Caco-2 (cell line): ENCODE measurements at places on chromosomes 1 and 21. TPM values are rescaled to one million over a fixed set of nuclear protein-coding genes. Genes with fewer than 3 reads are reported as not detected.

- DNase-seq: no peak
These were observed 383.2 kb downstream of the DISC1 start for GRCh38 chr1:232009741-232010140.

DNA sequence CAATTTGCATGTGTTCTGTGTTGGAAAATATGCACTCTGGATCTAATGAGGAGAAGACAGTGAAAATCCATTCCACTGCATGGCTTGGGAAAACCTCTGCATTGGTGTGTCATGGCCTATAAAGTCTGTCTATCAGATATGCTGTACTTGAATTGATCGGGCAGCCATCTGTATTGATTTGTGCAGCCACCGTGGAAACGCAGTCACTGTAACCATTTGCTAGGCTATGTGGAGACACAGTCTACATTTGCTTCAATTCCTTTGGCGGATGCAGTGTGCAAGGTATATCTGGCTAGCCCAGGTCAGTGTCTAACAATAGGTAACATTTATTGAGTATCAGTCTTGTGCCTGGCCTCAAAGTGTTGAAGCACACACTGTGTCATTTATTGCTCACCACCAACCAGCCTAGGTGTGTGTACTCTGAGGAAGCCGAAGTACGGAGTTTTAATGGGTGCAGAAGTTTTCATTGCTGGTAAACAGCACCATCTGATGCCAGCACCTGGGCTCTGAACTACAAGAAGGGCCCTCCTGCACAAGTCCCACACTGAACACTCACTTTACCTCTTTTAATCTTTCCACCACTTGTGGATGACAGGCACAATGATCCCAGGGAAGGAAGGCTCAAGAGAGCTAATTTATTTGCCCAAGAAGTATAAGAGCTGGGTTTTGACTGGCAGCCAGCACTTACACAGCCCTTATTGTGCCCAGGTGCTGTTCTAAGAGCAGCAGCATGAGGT, 83.4 kb downstream of the DAB1 start:
- no peak for DNase-seq

DNA sequence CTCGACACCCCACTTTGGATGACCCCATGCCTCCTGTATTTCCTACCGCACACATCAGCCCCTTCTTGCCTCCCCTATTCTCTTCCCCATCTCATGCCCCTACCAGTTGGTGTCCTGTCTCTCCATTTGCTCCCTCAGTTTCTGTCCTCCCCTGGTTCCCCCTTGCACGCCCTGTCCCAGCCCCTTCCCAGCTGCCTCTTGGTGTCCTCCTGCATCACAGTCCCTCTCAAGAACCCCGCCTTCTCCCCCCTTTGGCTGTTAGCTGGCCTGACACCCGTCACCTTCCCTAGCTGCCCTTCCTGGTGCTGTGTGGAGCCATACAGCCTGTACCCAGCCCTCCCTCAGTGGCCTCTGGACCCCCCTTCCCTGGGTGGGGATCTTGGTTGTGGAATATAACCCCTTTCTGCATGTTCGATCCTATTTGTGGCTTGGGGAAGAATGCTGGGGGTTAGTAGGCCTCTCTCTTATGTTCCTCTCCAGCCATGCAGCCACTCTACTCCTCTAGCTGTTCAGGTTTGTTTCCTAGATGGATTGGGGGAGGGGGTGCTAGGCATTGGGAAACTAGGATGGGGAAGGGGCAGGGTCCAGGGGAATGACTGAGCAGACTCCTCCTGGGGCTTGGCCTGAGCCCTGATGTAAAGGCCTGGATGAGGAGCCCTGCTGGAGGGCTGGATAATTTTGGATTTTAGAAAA, 41.4 kb upstream of the NFASC start:
- DNase-seq: no peak

Gene CD5L
- not detected in 2 replicates for total RNA-seq

DNA sequence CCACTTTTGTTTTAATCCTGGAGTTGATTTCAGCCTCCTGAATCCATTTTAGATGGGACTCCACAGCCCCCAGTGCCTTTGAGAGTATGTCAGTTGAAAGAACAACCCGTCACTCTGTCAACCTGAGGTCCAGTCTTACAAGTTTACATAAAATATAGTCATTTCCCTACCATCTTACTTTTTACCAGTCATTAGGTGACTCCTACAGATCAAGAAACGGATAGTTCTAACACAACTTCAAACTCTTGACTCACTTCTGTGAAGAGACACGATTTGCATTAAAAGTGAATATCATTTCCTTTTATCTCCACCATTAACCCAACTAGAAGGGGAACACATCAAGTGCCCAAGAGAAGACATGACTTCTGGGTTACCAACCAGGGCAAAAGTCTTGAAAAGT, 147.1 kb downstream of the NTPCR start:
- no peak for DNase-seq

Gene KANK4
- 18.9 and 21.5 TPM in 2 replicates for total RNA-seq

Gene CNIH3
- 1.3 and 2.2 TPM in 2 replicates for total RNA-seq

DNA sequence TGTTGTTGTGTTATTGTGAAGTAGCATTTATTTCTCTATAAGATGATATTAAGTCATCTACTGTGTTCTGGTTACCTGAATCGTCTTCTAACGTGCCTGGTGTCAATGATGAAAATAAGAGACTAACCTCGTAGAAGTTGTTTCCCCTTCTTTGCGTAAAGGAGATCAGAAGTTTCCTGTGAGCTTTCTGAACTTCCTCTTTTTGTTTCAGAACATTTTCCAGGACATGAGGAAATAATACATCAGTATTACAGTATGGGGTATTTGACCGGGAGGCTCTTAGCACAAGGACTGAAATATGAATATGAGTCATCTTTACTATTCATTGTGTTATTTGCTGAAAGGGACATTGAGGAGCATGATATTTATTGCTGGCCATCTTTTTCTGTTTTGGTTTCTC, 1.3 kb downstream of the ST6GALNAC3 start:
- no peak for DNase-seq

Gene CA6
- total RNA-seq: not detected in 2 replicates

DNA sequence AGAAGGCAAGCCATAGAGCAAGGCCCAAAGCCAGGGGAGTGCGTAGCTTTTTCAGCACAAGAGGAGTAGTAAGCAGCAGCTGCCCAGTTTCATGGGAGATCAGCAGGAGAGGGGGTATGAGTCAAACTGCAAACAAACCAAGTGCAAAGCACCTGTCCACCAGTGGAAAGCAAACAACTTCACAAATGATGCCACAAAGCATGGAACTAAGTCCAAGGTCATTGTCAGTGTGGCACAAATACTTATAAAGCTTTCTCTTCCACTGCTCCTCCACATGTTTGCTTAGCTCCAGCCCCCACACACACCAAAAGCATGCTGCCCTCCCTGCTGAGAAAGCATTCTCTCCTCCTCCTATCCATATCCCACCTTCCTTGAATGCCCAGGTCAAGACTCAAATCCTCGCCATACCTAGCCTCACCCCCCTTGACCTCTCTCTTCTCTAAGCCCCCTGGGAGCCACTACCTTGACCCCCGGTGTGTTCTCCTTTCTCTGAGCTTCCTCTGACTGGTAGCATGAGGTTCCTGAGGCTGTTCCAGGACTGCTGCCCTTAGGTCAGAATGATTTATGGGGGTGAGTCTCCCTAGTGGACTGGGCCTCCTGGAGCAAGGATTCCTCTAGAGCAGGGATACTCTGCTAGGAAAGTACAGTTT, 70.4 kb downstream of the DMAP1 start:
- peak; percentile 12 for DNase-seq

GRCh38 chr1:165842023-165842670, 14.7 kb downstream of the UCK2 start:
- no peak for DNase-seq
